ENCODE measurements at places on chromosomes 6 and 20. TPM values are rescaled to one million over a fixed set of nuclear protein-coding genes. Genes with fewer than 3 reads are reported as not detected.

DNA sequence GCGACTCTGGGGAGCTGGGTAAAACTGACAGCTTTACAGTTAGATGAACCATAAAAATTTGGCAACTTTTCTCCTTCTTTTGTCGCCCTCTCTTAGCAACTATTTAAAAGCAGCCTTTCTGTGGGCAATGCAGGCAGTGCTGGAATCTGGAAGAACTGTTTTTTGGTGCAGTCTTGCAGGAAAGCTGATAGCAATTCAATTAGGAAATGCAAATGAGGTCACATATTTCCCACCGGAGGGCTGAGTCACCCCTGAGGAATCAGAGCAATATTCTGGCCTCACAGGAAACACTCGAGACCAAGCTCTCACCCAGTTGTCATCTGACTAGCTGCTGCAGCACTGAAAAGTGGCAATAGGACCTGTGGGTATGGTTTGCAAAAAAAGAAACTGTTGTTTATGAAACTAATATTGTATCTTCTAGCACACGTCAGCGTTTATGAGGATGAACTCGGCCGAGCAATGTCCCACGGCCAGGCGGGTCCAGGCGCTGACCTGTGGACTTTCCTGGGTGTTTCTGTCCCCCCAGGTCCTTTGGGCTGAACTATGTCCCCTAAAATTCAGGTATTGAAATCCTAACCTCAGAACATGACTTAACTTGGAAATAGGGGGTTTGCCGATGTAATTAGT, 312.3 kb downstream of the TAF4 start:
- no peak overlapping the region for H3K4me3 ChIP-seq
- H3K36me3 ChIP-seq: no peaks in the 10 kb centered on the region
- peak; percentile 16 for DNase-seq
- H3K27me3 ChIP-seq: no peaks in the 10 kb centered on the region
- no peaks in the 10 kb centered on the region for H3K4me1 ChIP-seq

DNA sequence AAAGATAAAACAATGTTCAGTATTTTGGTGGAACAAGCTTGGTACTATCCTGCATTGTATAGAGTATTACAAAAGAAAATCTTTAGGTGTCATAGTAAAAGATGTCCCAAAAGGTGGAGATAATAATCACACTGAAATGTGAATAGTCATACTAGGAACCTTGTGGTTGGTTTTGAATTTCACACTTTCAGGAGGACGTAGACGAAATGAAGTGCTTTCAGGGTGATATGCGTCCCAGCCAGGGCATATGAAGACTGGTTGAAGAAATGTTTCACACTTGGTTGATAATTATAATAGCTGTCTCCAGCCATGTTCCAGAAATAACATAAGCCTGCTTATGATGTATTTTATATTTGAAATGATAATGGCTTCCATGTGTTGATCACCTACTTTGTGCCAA, 60.4 kb downstream of the SCAND1 start:
- no peaks in the 10 kb centered on the region for H3K27me3 ChIP-seq
- H3K4me1 ChIP-seq: no peaks in the 10 kb centered on the region
- H3K36me3 ChIP-seq: peaks cover 6% of the 10 kb centered on the region
- no peak overlapping the region for H3K4me3 ChIP-seq

GRCh38 chr20:43066125-43066524, 123.6 kb downstream of the PTPRT start:
- peaks cover 63% of the 10 kb centered on the region for H3K27me3 ChIP-seq
- H3K27ac ChIP-seq: no peak overlapping the region
- no peaks in the 10 kb centered on the region for H3K36me3 ChIP-seq
- H3K4me3 ChIP-seq: no peak overlapping the region

- no peak for DNase-seq
- H3K27ac ChIP-seq: no peak overlapping the region
- no peak overlapping the region for H3K4me3 ChIP-seq
- H3K36me3 ChIP-seq: peaks cover 10% of the 10 kb centered on the region
These were observed 15.9 kb downstream of the NDUFAF5 start for GRCh38 chr20:13800728-13801134.

DNA sequence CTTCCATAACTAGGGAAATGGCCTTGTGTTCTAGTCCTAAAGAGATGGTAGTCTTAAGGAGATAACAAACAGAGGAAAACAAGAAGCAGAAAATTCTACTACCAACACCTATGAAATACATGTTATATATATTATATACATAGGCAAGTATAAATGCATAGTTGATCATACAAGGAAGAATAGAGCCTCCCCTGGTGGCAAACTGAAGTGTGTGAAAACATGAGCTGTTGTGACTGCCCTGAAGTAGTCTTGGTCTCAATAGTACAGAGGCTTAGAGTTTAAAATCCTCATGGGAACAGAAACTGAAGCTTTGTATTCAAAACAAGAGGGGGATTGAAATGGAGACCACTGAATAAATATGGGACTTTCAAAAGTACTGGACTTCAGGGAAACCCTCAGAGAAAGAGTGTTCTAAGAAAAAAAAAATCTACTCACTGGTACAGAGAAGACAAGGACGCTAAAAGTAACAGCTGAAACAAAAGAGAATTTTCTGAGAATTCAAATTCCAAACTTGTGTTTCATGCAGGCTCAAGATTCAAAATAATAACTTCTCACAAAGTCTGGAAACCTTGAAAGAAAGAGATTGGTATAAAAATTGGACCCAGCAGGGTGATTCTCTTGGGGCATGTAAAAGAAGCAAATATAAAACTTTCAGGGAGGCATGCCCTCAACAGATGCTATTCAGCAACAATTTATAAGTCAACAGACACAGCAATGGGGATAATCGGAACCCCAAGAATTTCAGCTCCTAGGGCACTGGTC, 59.7 kb upstream of the SAMD3 start:
- H3K4me1 ChIP-seq: no peaks in the 10 kb centered on the region
- H3K36me3 ChIP-seq: no peaks in the 10 kb centered on the region
- peaks cover 12% of the 10 kb centered on the region for H3K27me3 ChIP-seq
- no peak for DNase-seq
- no peak overlapping the region for H3K27ac ChIP-seq

The FLRT3 gene
- total RNA-seq: 4.6 TPM

GRCh38 chr20:7806831-7807230, 133.4 kb downstream of the HAO1 start:
- DNase-seq: no peak
- no peaks in the 10 kb centered on the region for H3K4me1 ChIP-seq
- H3K36me3 ChIP-seq: no peaks in the 10 kb centered on the region
- H3K4me3 ChIP-seq: no peak overlapping the region
- no peak overlapping the region for H3K27ac ChIP-seq
- H3K27me3 ChIP-seq: no peaks in the 10 kb centered on the region

- peaks cover 8% of the 10 kb centered on the region for H3K36me3 ChIP-seq
- no peak overlapping the region for H3K4me3 ChIP-seq
- H3K27ac ChIP-seq: no peak overlapping the region
These were observed 3.8 kb upstream of the DDO start for GRCh38 chr6:110419028-110419739.

DNA sequence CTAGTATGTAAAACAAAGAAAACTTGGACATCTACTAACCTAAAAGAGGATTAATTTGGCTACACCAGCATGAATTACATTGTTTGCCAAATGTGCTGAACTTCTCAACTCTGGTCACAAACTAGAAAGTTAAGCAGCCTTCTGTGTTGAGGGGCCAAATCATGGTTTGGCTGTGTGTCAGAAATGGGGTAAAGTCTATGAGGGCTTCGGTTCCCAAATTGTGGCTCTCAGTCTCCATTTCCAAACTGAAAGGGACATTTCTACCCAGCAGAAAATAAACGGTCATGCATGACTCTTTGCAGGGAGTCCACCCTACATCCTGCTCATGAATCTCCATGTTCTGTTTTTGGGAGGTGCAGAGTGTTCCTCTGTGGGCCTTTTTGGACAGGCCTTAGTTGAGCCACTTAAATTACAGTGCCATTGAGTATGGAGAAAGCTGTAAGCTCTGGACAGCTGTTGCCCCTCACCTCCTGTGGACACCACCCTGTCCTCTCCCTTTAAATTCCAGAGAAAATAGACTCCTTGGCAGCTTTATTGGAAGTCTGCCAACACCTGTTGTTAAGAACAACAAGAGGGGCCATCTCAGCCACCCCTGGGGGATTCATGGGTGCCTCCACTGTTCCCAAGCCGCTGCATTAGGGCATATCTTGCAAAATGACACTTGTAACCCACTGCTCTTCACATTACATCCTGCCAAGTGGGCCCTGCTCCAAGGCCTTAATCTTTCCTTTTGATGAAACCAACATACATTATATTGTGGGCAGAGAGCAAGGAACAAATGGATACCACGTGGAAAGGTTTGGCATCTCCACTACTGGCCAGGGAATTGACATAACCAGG, 27.5 kb upstream of the SNRPC start:
- DNase-seq: no peak
- no peak overlapping the region for H3K4me3 ChIP-seq
- no peaks in the 10 kb centered on the region for H3K27me3 ChIP-seq
- H3K27ac ChIP-seq: no peak overlapping the region
- no peaks in the 10 kb centered on the region for H3K4me1 ChIP-seq

DNA sequence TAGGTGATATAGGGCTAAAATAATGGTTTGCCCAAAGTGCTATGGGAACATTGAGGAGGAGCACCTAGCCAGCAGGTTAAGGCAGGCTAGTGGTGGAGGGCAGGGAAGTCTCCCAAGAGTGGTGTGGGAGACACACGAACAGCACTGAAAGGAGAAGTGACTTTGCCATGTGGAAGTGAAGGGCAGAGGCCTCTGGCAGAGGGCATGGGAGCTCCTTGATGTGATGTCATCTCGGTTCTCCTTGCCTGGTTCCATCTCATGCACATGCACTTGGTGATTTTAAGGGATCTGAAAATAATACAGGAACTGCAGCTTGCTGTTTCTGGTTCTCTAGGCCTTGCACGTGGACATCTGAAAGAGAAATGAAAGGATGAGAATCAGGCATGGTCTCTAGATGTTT, 4.7 kb upstream of the MAP3K4 start:
- peaks cover 12% of the 10 kb centered on the region for H3K36me3 ChIP-seq
- no peak overlapping the region for H3K27ac ChIP-seq
- H3K4me1 ChIP-seq: no peaks in the 10 kb centered on the region
- DNase-seq: no peak

DNA sequence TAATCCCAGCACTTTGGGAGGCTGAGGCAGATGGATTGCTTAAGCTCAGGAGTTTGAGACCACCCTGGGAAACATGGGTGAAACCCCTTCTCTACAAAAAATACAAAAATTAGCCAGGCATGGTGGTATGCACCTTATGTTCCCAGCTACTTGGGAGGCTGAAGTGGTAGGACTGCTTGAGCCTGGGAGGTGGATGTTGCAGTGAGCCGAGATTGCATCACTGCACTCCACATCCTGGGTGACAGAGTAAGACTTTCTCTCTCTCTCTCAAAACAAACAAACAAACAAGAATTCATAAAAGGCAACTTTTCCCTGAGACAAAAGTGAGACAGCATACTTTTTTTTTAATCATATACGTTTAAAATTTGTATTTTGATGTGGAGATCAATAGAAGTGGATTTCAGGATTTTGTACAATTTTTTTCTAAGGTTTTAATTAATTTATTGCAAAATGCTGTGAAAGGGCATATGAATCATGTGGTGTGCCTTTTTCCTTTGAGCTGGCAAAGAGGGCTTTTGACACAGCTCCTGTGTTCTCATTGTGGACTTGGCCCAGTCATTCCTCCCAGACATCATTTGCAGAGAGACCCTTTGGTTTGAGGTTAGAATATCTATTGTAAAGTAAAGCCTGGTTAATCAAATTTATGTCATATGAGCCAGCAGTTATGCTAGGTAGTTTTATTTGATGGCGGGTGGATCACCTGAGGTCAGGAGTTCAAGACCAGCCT, 77.1 kb downstream of the TULP4 start:
- peaks cover 7% of the 10 kb centered on the region for H3K36me3 ChIP-seq
- no peak overlapping the region for H3K4me3 ChIP-seq
- H3K27ac ChIP-seq: no peak overlapping the region
- no peaks in the 10 kb centered on the region for H3K4me1 ChIP-seq
- no peak for DNase-seq

DNA sequence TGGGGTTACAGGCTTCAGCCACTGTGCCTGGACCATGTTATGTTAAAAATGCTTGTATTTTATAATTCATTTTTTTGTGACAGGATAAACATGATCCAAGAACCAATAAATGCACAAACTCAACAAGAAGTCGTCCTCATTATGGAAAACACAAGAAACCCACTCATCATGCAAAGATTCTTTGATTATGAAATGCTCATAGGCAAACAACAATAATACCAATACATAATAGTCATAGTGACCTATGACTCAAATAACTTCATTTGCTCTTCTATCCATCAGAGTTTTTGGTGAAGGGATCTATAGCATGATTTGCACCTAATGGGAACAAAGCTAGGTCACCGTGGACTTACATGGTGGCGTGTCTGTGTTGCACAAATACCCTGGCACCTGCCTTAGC, 217.1 kb upstream of the THEMIS start:
- no peaks in the 10 kb centered on the region for H3K27me3 ChIP-seq
- peaks cover 12% of the 10 kb centered on the region for H3K36me3 ChIP-seq
- no peak overlapping the region for H3K4me3 ChIP-seq
- H3K4me1 ChIP-seq: peaks cover 21% of the 10 kb centered on the region

The ZNF322 gene
- 25.1 TPM for total RNA-seq

DNA sequence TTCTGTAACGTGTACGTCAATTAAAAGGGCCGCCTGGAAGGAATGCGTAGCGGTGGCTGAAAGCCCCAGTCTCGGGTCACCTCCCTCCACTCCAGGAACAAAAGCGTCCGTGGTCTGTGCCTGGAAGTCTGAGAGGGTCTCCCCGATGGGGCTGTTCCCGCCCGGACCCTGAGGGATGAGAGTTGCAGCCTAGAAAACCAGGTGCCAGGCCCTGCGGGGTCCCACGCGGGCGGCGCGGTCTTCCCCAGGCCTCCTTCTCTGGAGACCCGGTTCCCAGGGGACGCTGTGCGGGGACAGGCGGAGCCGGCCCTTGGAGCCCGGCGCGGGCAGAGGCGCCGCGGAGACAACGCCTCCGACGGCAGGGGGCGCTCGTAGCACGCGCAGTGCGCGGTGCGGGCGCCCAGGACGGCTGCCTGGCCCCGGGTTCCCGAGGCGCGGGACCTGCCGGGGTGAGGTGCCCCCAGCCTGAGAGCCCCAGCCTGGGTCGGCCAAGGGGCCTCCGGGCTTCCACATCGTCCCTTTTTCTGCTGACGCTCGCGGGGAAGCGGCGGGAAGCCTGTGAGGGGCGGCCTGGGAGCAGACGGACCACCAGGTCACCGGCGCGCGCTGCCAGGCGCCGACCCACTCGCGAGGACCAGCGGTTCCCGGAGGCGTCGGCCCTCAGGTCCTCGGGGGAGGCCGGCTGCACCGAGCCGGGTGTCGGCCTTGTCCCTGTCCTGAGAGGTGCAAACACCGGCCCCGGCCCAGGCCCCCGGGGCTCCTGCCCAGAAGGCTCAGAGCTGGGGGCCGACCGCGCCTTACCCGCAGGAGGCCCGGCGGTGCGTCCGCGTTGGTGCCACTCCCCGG, 5.3 kb upstream of the FOXC1 start:
- peak overlapping the region; percentile 37 for H3K4me3 ChIP-seq
- H3K4me1 ChIP-seq: peaks cover 8% of the 10 kb centered on the region
- H3K27me3 ChIP-seq: peaks cover 12% of the 10 kb centered on the region
- peak; percentile 84 for DNase-seq

GRCh38 chr20:19327401-19327800, 115.0 kb downstream of the SLC24A3 start:
- no peaks in the 10 kb centered on the region for H3K4me1 ChIP-seq
- H3K4me3 ChIP-seq: no peak overlapping the region
- H3K27me3 ChIP-seq: peaks cover 39% of the 10 kb centered on the region
- H3K36me3 ChIP-seq: no peaks in the 10 kb centered on the region
- no peak overlapping the region for H3K27ac ChIP-seq
- no peak for DNase-seq

- no peaks in the 10 kb centered on the region for H3K36me3 ChIP-seq
- DNase-seq: no peak
- H3K4me1 ChIP-seq: no peaks in the 10 kb centered on the region
- H3K27me3 ChIP-seq: no peaks in the 10 kb centered on the region
These were observed 24.1 kb downstream of the ZHX3 start for GRCh38 chr20:41293269-41294037.

The MYB gene
- 3.1 TPM for total RNA-seq
